SJCRH30 (cell line): ENCODE measurements at places on chromosomes 4 and X.
A peak's percentile ranks its signal among the peaks of the same experiment; 100 is the strongest.

- peak; percentile 58 for DNase-seq
Measured at GRCh38 chr4:187027272-187027671, 303.6 kb upstream of the FAT1 start.

GRCh38 chrX:23263892-23264291 lies 70.8 kb upstream of the PTCHD1 start:
- no peak for DNase-seq

DNA sequence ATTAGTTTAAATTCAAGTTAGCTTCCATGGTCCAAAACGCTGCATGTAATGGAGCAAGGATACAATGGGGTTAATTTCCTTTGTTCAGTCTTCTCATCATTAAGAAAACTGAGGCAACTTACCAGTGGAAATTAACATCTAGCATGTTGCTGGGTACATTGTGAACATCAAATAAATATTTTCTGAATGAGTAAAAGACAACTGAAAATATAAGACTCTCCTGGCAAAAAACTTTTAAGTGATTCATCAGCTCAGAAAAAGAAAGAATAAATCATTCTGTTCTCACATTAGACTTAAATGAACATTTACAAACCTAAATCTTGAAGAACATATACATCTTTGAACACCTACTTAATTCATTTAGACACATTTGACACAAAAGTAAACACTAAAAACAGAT lies 138.4 kb upstream of the ETNPPL start:
- DNase-seq = no peak

DNA sequence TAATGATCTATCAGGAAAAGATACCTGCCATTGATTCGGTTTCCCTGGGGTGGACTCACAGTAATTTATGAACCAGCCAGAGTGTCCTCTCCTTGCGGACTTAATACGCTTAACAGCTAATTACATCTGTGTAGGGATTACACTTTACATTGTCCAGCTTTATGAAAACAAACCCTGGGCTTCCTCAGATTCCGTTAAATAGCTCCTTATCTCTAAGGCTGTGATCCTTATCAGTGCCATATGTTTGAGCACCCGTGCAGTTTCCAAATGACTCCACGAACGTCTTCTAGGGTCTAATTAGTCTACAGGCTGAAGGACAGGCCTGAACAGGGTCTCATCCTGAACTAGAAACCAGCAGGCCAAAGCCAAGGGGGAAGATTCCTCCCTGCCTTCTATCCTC lies 56.9 kb downstream of the KDR start:
- no peak for DNase-seq

GRCh38 chr4:2652415-2653160 lies 103.5 kb downstream of the TNIP2 start:
- DNase-seq = no peak

DNA sequence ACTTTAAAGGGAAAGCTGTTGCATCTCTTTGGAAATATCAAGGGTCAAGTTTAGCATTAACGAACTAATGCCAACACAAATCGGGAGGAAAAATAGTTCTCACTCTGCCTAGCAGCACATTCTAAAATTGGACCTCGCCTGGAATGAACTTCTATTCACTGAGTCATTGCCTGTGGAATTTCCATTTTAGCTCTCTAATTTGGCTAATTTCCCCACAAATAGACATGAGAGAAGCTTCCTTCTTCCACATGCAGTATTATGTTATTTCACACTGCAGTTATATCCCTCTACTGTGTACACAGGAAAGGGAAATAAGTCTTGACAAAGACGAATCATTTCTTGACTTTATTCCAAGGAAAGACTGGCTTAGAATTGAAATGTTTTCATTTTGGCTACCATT lies 9.3 kb downstream of the ZXDA start:
- no peak for DNase-seq

GRCh38 chr4:166657261-166657660 lies 577.0 kb downstream of the SPOCK3 start:
- no peak for DNase-seq

GRCh38 chrX:21926527-21927278 lies 13.8 kb upstream of the SMS start:
- DNase-seq = peak; percentile 61

- peak; percentile 73 for DNase-seq
Measured at GRCh38 chr4:110636171-110636679, 13.3 kb upstream of the PITX2 start.

- no peak for DNase-seq
Measured at GRCh38 chr4:39608451-39608850, 30.2 kb downstream of the SMIM14 start.

GRCh38 chr4:145839151-145839550 lies 99.5 kb downstream of the ZNF827 start:
- no peak for DNase-seq

- DNase-seq = no peak
Measured at GRCh38 chr4:153174821-153175567, 29.2 kb upstream of the TRIM2 start.

- peak; percentile 60 for DNase-seq
Measured at GRCh38 chrX:153766098-153766817, 2.2 kb downstream of the PLXNB3 start.

- no peak for DNase-seq
Measured at GRCh38 chr4:2898001-2898400, 54.4 kb downstream of the ADD1 start.

DNA sequence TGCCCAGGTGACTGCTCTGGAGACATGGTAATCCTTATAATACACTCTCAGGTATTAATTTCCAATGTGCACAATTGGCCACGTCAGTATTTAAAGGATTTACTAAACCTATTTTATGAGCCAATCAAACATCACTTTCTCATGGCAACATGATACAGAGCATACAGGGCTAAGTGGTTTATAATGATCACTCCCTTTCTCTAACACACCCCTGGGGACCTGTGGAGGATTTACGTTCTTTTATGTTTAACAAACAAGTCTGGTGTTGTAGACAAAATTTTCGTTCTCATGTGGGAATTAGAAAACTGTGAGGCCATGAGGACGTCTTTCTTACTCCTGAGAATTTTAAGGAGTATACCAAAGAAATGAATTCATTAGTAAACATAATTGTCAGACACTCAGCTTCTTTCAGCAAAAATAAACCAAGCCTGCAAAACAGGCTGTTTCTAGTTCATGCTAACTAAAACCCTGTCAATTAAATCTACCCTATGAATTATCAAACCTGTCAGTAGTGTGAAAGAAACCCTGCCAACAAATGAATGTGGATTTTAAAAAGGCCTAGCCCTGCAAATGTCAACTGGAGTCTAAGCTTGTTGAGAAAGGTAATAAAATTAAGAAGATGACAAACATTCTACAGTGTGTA lies 155.8 kb downstream of the PDGFC start:
- no peak for DNase-seq

DNA sequence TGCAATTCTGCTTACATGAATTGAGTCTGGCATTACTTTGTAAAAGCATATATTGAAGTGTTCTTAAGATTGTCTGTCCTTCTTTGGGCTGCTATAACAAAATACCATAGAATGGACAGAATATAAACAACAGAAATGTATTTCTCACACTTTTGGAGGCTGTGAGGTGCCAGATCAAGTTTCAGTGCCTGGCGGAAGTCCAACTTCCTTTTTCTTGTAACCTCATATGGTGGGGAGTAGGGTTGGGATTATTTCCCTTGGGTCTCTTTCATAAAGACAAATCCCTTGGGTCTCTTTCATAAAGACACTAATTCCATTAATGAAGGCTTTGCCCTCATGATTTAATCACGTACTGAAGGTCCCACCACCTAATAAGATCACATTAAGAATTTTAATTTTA lies 199.3 kb upstream of the GRID2 start:
- DNase-seq = no peak

DNA sequence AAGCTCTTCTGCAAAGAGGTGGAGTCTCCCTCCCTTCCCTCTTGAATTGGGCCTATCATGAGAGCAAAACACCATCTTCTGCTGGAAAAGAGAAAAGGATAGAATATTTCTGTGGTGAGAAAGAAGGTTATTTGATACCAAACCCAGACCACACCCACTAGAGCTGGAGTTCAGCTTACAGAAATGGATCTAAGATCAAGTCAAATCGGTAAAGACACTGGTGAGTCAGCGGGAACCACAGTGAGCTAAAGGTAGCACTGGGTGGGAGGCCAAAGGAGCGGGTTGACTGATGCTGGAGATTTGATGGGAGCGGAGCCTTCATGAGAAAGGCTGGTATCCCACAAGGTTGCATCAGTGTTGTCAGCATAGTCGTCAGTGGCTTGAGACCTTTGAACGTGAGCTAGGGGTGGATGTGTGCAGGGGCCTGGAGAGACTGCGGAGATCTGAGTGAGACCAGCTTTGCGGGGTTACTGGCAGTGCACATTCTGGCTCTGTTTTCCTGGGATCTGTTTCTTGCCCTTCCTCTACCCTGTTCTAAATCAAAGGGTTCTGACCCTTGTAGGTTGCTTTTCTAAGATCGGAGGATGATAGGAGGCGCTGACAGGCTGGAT lies 106.4 kb upstream of the SCOC start:
- DNase-seq = no peak

DNA sequence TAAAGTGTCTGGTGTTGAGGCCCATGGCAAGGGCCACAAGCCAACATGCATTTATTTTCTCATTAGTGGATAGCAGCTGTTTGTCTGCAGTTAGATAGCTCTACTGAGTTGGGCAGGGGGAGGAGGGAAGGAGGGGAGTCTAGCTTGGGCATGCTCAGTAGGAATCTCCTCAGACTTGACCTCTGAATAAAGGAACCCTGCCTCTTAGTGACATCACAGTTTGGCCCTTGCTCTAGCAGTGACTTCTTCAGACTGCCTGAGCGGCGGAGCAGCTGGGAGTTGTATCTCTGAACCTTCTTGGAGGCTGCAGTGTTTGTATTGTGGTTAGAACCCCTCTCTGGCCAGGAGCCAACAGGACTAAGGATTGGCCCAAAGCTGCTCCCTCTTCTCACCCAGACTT lies 57.4 kb downstream of the BCORL1 start:
- DNase-seq = peak; percentile 50

GRCh38 chr4:48141048-48141447 lies 7.0 kb upstream of the TXK start:
- DNase-seq = no peak

- no peak for DNase-seq
Measured at GRCh38 chr4:74267998-74268606, 40.2 kb upstream of the EPGN start.

DNA sequence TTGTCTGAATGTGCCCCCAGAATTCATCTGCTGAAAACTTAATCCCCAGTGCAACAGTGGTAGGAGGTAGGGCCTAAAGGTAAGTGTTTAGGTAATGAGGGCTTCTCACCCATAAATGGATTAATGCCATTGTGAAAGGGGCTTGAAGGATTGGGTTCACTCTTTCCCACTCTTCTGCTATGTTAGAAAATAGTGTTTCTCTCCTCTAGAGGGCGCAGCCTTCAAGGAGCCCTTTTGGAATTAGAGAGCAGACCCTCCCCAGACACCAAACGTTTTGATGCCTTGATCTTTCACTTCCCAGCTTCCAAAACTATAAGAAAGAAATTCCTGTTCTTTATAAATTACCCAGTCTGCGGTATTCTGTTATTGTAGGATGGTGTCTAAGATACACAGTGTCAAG lies 706.4 kb downstream of the SMARCA1 start:
- DNase-seq = peak; percentile 26

- DNase-seq = no peak
Measured at GRCh38 chr4:14337892-14338584, 664.2 kb upstream of the CPEB2 start.

DNA sequence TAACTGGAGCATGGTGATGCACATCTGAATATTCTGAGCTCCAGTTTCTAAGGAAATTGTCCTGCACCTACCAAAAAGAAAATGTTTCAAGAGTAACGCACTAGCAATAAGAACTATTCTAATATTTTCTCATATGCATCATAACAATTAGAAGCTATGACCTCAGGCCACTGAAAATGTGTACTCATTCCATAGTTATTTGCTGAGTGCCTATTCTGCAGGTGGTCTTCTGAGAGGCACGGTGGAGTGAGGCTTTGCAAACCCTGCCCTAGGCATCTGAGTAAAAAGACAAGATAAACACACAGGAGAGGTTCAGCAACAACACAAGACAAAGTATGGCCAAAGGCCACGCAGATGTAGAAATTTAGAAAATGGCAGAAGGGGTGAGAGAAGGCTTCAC lies 23.7 kb downstream of the SLC10A6 start:
- DNase-seq = no peak

GRCh38 chr4:6042293-6043063 lies 24.2 kb upstream of the C4orf50 start:
- no peak for DNase-seq

GRCh38 chr4:42519803-42520417 lies 122.6 kb downstream of the SHISA3 start:
- peak; percentile 67 for DNase-seq

GRCh38 chr4:176437756-176438155 lies 118.0 kb downstream of the SPCS3 start:
- DNase-seq = peak; percentile 45

- DNase-seq = no peak
Measured at GRCh38 chrX:124212622-124213021, 119.8 kb upstream of the TEX13D start.

- DNase-seq = no peak
Measured at GRCh38 chr4:52728691-52729240, 22.5 kb downstream of the ERVMER34-1 start.

- no peak for DNase-seq
Measured at GRCh38 chrX:22139822-22140221, 107.7 kb downstream of the PHEX start.

DNA sequence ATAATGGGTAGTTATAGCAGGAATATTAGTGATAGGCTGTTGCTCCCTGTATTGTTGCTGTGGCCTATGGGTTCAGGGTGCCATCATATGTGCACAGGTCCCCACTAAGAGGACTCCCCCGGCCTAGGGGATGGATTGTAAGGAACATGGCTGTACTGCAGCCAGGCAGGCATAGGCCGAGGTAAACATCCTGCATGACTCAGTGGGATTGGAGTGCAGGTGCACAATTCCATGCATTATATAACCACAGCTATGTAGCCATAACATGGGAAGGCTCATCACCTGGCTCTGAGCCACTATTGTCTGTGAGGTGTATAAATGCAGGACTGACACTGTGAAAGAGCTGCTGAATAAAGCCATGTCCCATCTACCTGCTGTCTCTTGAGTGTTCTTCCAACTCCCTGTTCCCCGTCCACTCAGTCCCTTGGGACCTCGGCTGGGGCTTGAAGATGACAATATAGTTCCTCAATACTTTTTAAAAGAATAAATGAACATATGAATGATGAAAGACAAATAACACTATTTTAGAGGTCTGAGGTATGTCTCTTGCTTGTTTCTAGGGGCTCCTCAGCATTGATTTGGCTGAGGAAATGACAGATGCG lies 425.2 kb downstream of the IDS start:
- DNase-seq = no peak

DNA sequence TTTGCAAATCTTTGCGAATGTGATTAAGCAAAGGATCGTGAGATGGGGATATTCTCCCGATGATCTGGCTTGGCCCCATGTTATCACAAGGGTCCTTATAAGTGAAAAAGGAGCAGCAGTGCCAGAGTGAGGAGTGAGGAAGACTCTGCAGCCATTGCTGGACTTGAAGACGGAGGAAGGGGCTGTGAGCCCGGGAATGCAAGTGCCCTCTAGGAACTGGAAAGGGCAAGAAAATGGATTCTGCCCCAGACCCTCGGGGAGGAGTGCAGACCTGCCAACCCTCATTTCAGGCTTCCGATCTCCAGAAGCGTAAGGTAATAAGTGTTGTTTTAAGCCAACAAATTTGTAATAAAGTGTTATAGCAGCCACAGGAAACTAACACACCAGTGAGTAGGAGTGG lies 76.3 kb downstream of the EVC start:
- no peak for DNase-seq
